ENCODE measurements at places on chromosomes 2 and 18. TPM values are rescaled to one million over a fixed set of nuclear protein-coding genes. Genes with fewer than 3 reads are reported as not detected.

PLGLB1 gene
- total RNA-seq = 2.4 TPM

MRO gene
- total RNA-seq = not detected

DNA sequence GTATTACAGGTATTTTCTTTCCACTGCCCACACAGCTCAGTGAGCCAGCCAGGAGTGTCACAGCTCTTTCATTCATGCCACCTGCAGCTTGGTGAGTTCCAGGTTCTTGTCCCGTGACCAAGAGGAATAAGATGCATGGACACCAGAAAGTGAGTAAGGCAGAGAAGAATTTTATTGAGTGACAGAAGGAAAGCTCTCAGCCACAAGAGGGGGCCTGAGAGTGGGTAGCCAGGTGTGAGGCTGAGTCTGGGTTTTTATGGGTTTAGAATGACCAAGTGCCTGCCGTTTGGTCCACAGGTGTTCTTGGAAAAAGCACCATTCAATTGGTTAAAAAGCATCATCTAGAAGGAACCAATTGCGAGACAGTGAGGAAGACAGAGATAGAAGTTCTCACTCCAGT is 1097.1 kb upstream of the SLC39A10 start:
- no peak for DNase-seq

KCNS3 gene
- not detected for total RNA-seq

DNA sequence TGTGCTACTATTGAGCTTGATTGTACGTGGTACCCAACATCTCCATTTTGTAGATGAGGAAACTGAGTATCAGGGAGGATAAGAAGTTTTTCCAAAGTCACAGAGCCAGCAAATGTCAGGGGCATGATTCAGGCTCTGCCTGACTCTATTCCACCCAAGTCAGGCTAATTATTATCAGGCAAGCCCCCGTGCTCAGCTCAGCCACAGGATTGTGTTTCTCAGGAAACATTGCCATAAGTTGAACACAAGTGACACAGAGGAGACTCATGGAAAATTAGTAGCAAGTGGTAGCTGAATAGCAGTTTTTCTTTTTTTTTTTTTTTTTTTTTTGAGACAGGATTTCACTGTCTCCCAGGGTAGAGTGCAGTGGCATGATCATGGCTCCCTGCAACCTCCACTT is 260.5 kb downstream of the C1D start:
- no peak for DNase-seq

DNA sequence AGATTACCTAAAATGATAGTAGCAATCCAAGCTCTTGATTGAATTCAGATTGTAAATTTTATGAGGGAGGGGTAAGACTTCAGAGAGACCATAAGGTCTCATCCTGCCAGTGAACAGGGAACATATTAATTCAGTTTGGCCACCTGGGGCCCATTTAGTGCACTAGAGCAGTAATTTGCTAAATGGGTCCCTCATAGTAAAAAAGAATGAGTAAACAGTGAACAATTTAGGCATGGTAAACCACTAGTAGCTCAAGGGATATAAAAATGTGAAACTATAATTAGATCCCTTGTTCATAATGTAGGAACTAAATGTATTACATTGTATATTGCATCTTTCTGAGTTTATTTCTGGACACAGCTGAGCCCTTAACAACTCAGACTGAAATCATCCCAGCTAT is 4.9 kb upstream of the PHLPP1 start:
- no peak for DNase-seq

GRCh38 chr2:58541511-58541910 is 300.4 kb upstream of the FANCL start:
- no peak for DNase-seq

TMEM178A gene
- 0.81 TPM for total RNA-seq

DNA sequence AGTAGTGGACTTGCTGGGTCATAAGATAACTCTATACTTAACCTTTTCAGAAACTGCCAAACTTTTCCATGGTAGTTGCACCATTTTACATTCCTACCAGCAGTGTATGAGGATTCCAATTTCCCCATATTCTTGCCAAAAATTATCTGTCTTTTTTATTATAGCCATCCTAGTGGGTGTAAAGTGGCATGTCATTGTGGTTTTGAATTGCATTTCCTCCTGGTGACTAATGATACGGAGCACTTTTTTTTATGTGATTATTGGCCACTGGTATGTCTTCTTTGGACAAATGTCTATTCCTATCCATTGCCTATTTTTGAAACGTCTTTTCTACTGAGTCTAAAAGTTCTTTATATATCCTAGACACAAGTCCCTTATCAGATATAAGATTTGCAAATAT is 44.3 kb downstream of the CACNB4 start:
- peak; percentile 76 for DNase-seq

DNA sequence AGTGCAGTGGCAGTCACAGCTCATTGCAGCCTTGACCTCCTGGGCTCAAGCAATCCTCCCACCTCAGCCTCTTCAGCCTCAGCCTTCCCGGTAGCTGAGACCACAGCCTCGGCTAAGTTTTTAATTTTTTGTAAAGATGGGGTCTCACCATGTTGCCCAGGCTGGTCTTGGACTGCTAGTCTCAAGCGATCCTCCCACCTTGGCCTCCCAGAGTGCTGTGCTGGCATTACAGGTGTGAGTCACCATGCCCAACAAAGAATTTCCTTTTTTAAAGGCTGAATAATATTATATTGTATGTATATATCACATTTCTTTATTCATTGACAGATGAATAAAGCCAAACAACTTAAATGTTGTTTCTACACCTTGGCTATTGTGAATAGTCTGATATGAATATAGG is 42.5 kb downstream of the MOB4 start:
- DNase-seq = no peak

DNA sequence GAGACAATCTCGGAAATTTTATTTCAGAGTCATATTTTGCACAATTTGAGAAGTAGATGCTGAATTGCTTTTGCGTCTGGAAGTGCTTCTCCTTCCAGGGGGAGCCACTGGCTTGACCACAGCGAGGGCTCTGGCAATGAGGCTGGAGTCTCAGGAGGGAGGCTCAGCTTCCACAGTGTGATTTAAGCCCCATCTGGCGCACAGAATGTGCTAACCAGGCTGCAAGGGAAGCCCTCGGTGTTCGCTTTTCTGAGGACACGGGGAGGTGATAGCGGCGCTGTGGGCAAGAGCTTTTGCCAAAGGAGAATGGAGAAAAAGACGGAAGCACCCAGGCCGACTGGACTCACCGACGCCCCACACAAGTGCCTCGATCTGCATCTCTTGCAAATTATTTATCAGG is 52.4 kb downstream of the ADI1 start:
- DNase-seq = no peak

GRCh38 chr18:8788503-8789429 is 83.4 kb downstream of the MTCL1 start:
- DNase-seq = no peak

DNA sequence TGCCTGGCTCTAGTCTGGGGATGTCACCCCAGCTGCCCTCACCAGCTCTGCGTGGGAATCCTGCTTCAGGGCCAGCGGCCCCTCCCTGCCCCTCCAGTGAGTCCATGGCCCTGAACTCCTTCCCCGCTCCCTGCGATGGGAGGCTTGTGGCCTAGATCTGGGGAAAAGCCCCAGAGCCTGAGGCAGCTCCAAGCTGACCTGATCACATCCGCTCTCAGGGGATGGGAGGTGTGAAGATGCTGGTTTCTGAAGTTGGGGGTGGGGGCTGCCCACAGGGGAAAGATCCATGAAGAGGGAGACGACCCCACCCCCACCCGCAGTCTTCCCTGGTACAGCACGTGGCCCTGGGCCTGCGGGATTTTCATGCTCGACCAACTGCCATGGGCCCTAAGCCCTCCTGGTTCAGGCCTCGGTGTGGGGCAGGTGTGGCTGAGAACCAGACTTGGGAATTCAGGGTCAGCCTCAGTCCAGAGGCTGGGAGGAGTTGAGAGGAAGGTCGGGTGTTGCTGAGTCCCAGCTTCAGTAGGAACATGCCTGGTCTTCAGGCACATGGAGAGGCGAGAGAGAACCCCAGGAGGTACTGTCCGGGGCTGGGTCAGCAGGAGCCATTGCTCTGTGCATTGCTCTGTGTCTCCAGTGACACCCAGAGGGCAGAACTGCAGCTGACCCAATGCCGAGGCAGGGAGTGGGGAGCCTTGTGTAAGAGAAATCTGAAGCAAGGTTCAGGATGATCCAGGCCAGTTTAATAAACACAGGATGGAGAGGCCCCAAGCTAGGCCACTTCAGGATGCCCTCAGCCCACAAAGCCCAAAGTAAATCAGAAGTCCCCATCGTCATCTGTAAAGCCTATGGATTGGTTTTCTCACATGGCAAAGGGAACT is 115.1 kb downstream of the CAPN13 start:
- no peak for DNase-seq

DNA sequence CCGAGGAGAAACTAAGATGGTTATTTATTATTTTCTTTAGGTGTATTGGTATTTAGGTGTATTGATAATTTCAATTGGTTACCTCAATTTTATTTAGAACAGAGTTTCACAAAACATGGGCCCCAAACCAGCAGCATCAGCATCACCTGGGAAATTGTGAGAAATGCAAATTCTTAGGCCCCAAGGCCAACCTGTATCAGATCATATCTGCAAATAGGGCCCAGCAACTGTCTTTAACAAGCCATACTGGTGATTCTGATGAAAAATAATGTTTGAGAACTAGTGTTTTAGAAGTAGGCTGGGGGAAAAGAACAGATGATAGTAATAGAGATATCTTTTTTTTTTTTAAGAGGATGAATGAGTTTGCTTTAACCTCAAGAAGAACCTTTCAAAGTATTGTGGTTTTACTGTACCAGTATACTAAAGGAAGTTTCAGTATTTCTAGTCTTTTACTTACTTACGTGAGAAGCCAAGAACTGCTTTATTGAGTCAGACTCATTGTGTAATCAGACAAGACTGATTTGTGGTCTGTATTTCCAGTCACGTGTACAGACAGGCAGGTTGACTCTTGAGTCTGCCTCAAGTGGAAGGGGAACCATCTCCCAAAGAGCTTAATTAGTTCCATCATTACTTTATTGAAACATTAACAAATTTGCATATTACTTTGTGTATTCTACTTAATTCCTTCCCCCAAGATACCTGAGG is 60.4 kb upstream of the GAREM1 start:
- DNase-seq = peak; percentile 84

SH3YL1 gene
- total RNA-seq = 13.2 TPM

DNA sequence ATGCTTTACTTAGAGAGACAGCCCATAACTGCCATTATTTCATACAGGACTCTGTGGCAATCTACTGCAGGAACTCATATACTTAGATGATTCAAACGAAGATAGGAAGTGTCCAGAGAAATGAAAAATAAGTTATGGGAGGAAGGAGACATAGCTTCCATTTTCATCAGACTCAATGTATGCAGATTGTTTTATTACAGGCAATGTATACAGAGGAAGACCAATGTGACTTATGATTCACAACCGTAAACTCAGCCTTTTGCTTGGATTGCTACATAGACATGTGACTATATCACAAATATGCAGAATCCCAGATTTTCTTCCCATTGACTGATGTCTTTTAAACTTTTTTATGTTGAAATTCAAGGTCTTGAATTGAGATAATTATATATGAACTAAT is 793.4 kb downstream of the SATB2 start:
- DNase-seq = no peak

CHRNG gene
- total RNA-seq = not detected

GRCh38 chr2:231300020-231300721 is 95.3 kb upstream of the B3GNT7 start:
- peak; percentile 39 for DNase-seq

GRCh38 chr2:96819128-96819875 is 3.2 kb downstream of the CNNM3 start:
- DNase-seq = peak; percentile 41

GRCh38 chr18:10170375-10170774 is 256.6 kb downstream of the VAPA start:
- no peak for DNase-seq

DNA sequence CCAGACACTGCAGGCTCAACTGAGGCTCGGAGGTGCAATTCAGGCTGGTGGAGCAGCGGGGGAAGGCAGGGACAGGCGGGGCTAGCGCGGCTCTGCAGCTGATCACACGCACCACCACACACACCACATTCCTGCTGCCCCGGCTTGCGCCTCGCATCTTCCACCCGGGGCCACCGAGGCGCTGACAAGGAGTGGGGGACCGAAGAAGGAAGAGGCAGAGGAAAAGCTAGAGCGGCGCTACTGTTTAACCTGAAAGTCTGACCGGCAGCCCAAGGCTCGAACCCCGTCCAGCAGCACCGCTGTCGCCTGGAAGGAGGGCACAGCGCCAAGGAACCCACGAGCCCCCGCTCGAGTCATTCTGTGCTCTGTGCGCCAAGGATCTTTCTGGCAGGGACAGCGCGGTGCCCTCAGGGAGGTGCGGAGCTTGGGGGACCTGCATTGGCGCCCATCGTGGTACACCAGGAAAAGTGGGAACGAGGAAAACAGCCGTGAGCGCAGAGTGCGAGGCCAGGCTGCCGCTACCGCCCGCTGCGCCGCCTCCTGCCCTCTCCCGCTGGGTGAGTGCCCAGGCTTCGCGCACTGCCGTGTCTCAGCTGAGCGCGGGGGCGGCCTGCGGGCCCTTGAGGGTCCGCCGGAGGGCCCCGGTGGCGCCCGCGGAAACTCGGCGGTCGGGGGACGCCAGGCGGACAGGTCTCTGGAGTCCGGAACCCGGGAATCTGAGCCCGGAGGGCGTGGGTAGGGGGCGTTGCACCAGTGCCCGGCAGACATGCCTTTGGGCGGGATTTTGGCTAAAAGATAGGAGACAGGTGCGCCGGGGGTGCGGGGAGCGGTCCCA is 860 bp upstream of the KCNJ3 start:
- DNase-seq = no peak

GRCh38 chr2:205435970-205436369 is 246.3 kb upstream of the NRP2 start:
- DNase-seq = no peak

KCTD1 gene
- 8.6 TPM for total RNA-seq

DNA sequence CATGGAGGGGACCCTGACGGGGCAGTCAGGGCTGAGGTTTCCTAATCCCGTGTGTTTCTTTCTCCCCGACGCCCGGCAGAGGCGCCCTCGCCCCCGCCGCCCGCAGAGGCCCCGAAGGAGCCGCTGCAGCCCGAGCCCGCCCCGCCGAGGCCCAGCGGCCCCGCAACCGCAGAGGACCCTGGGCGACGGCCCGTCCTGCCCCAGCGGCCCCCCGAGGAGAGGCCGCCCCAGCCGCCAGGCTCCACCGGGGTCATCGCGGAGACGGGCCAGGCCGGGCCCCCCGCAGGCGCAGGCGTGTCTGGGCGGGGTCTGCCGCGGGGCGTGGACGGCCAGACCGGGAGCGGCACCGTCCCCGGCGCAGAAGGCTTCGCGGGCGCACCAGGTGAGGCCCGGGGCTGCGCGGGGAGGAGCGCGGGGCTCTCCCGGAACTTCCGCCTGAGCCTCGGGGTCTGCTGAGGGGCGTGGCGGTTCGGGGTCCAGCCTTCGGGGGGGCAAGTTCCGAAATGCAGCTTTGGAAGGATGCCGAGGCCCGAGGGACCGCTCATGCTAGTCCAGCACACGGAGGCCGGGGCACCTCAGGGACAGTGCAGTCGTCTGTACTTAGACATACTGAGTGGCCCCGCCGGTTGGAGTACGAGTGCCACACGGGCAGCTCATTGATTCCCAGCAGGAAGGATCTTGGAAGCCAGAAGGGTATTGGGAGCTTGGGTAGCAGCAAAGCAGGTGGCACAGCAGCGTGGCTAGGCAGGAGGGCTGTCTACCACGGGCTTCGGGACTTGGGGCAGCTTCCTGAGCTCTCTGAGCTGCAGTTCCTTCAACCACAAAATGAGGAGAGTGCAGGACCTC is 60.1 kb downstream of the EMILIN2 start:
- no peak for DNase-seq
